ENCODE measurements at places on chromosomes 1 and 21. TPM values are rescaled to one million over a fixed set of nuclear protein-coding genes. Genes with fewer than 3 reads are reported as not detected.

HAO2 gene
- not detected for total RNA-seq

TMEM269 gene
- 0.49 TPM for total RNA-seq

NBPF3 gene
- 22.6 TPM for total RNA-seq

NPR1 gene
- total RNA-seq = not detected

S100B gene
- total RNA-seq = 73.4 TPM

ARMH1 gene
- total RNA-seq = 70.4 TPM

- DNase-seq = no peak
These were observed 78.5 kb downstream of the BRINP2 start for GRCh38 chr1:177249231-177249630.

DNA sequence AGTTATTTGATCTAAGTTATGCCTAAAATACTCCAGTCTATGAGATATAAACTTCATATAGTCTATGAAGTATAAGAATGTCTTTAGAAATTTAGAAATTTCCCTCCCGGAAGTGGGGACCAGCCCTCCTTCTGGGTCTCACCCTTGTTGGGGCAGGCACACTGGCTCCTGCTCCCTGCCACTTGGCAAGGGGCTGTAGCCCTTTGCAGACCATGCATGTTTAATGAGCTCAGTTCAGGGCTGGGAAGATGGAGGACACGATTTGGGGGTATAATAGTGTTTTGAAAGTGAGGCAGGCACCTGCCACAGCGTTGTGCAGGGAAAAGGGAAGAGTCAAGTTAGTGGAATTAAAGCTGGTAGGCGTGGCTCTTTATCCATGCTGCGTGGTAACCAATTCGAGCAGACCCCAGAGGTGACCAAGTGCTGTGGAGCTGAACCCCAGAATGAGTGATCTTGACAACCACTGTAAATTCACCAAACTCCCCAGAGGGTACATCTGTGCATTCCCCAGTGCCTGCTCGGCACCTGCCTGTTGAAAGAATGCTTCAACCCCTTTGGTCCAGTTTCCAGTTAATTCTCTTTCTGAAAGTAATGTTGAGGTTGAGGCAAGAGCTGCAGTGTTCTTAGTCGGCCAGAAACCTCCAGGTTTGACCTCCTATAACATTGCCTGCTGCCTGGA is 79.6 kb downstream of the DOP1B start:
- no peak for DNase-seq

- DNase-seq = no peak
These were observed 1.6 kb downstream of the NRIP1 start for GRCh38 chr21:15063081-15063813.

DNA sequence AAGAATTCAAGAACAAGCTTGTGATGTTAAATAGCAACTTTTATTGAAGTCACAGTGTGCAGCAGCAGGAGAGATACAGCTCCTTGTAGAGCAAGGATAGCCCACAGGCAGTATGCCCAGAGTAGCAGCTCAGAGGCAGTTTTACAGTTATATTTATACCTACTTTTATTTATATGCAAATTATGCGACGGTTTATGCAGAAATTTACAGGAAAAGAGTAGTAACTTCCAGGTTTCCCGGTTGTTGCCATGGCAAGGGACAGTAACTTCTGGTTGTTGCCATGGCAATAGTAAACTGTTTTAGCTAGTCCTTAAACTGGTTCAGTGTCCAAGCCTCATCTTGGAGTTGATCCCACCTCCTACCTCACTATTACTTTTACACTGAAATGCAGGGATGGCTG is 344.6 kb upstream of the LYPLAL1 start:
- no peak for DNase-seq

- DNase-seq = no peak
These were observed 27.2 kb upstream of the CAPZB start for GRCh38 chr1:19512545-19512944.

- DNase-seq = no peak
These were observed 171.1 kb upstream of the FGGY start for GRCh38 chr1:59125676-59126320.

- no peak for DNase-seq
These were observed 74.2 kb downstream of the SIM2 start for GRCh38 chr21:36773117-36773516.

DNA sequence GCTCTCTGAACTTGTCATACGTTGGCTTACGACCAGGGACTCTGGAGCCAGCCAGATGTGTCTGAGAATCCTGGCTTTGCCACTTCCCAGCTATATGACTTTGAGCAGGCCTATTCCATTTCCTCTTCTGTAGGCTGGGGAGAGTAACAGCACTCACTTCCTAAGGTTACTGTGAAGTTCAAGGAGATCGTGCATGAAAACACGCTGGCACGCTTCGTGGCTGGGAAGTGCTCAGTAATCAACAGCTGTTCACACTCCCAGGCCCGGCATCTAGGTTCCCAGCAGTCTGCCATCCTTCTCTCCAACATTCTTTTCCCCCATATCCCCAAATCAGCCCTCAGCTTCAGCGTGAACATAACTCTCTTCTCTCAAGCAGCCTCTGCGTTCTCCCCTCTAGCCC is 2.0 kb downstream of the ASCL5 start:
- no peak for DNase-seq

GRCh38 chr1:17632541-17633184 is 93.2 kb downstream of the ARHGEF10L start:
- DNase-seq = no peak

GRCh38 chr1:204207136-204207616 is 6.6 kb downstream of the GOLT1A start:
- peak; percentile 77 for DNase-seq

DNA sequence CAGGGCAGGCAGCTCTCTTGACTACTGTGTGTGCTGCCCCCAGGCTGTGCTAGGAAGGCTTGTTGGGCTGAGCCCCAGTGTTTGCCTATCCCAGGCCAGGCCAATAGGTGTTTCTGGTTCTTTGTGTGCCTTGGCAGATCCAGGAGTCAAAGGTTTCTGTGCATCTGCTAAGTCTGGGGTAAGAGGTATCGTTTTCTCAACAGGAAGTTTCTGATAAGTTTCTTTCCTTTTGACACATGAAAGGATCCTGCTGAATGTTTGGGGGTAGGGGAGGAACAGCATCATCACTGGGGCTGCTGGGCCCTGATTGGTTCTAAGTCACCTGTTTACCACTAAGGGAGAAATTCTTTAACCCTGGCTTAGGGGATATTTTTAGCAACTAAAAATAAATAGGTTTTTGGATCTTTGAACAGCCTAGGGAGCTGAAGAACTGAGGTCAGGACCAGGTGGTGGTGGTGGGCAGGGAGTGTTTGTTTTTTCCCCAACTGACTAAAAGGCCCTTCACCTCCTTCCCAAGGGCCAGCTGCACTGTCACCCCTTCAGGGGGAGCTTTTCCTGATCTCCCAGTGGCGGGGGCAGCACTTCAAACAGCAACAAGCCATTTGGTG is 85.1 kb downstream of the KCNN3 start:
- DNase-seq = peak; percentile 81

All from naive thymus-derived CD8-positive, alpha-beta T cell (primary cell).